Stimulated activated CD8-positive, alpha-beta memory T cell treated with anti-CD3 and anti-CD28 coated beads, Interleukin-4, amount 100 ng/mL, for 48 hours (primary cell): ENCODE measurements at places on chromosomes 6 and 20.

DNA sequence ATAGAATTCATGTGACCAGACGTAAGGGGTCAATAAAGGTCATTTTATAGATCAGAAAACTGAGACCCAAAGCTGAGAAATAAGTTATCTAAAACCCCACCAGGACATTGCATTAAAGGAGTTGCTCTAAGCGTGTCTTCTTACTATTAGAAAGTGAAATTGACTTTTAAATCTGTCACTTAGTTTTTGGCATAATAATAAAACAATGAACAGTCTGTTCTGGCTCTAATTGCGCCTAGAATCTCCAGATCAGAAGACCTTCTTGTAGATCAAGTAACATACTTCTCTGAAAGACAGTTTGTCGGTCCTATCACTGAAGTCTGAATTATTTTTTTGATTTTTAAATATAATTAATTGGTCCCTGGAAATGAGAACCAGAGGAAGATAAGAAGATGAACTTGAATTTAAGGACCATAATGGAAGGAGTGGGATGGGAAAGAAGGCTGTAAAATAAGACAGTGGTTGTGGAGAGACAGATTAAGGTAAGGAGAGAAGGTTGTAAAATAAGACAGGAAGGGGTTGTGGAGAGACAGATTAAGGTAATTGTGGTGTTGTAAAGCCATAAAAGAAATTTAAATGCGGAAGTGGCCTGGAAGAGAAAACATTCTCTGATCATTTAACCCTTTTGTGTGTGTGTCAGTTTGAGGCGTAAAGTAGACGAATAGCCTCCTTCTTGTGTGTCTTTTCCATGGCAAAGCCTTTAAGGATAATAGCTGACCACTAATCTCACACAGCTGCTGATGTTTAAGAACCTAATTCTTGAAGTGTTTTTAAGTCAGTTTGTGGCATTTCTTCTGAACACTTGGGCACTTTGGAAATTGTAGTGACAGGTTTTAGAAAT, 20.1 kb downstream of the TOP1 start:
- no peak for DNase-seq

DNA sequence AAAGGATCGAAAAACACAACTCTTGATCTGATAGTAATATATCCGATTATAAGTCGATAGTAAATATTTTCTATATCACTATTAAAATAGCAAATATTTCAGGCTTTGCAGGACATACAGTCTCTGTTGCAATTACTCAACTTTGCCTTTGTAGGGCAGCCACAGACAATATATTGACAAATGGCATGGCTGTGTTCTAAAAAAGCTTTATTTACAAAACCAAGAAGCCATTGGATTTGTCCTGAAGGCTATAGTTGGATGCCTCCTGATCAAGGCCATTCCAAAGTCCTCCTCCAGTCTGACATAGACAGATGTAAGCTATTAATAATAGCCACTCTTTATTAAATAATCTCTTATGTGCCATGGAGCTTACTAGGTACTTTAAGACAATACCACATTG, 5.9 kb downstream of the OCSTAMP start:
- no peak for DNase-seq

GRCh38 chr20:48336597-48336996, 491.2 kb downstream of the PREX1 start:
- DNase-seq: no peak

GRCh38 chr6:87950614-87951013, 97.0 kb upstream of the SPACA1 start:
- DNase-seq: no peak

GRCh38 chr20:43563429-43563828, 4.6 kb downstream of the SGK2 start:
- DNase-seq: no peak

DNA sequence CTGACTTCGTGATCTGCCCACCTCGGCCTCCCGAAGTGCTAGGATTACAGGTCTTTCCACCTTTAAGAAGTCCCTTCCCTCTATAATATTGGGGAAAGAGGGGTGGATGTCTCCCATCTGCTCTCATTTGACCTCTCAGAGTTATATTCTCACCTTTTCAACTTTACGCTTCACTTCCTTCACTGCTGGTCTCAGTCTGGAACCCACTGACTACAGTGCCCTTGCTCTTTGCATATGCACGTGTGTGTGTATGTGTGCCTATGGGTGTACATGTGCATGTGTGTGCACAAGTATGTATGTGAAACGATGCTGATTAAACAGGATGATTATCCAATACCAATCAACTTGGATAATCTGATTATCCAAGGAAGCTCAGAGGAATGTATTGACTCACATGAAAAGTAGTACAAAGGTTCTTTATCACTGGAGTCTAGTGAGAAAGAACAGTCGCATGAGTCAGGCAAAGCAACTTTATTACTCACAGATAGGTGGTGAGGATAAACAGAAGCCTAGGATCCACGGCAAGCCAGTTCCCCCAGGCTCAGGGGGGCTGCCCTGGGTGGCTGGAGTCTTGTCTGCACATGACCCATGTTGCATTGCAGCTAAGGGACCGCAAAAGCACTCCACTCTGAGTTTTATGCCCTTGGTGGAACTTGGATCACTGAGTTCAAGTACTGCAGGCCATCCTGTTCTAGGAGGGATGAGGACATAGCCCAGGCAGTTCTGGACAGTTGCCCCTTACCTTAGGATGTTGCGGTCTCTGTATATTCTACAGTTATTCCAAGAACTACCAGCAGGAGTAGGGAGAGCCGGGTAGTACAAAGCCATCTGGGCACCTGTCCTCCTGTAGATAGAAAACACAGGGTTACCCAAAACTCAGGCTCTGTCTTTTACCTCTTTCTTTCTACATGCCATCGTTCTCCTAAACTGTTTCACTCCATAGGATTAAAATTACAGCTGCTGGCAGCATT, 50.9 kb downstream of the SNRNP48 start:
- DNase-seq: no peak

DNA sequence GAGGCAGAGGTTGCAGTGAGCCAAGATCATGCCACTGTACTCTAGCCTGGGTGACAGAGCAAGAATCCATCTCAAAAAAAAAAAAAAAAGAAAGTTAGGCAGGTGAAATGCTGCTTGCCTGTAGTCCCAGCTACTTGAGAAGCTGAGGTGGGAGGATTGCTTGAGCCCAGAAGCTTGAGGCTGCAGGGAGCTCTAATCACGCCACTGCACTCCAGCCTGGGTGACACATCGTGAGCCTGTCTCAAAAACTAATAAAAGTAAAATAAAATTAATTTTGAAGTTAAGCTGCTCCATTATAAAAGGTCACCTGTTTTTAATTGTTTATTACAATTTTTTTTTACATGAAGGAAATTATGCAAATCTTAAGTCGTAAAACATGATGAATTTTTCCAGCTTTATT, 23.2 kb upstream of the SAMHD1 start:
- DNase-seq: no peak

DNA sequence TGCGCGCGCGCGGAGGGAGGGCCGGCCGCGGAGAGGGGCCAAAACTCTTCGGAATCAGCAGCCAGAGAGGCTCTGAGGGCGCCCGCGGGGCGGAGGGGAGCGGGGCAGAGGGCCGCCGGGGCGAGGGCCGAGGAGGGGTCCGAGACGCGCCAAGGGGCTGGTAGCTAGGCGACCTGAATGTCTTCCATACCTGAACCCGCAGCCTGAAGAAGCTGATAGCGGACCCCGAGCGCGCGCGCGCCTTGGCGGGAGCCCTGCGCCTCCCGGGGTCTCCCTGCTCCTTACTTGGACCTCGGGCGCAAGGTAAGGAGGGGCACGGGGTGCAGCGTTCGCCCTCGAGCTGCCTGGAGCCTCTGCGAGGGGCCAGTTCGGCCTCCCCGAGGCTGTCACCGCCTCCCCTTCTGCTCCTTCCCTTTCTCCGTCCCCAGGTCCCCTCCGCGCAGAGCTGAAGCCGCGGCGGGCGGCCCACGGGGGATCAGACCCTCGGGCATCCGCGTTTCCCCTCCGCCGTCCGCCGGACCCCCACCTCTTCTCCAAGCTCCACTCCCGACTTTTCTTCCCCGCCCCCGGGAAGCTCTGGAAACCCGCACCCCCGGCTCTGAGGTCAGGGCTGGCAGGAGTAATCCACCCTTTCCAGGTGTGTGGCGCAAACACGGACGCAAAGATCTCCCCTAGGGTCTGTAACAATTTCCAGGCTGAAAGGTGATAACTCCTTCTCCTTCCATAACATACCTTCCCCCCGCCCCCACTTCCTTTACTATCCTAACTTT, 13.1 kb upstream of the DEK start:
- DNase-seq: no peak

DNA sequence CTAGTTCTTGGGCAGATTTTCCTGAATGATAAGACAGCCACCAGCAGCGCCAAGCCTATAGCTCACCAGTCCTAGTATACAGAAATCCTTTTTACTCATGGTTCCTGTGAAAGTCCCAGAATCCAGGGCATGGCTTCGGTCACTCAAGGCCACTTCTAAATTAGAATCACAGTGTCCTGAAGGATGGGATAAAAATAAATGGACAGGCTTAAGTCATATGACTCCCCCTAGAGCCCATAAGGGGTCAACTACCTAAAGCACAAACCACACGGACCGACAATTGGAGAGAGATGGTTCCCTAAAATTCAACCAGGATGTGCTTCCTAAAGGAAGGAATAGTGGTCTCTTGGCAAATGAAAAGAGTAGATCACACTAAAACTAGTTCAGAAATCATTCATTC, 404.1 kb upstream of the PLCB4 start:
- DNase-seq: no peak

GRCh38 chr20:57388953-57389694, 2.1 kb upstream of the RBM38 start:
- DNase-seq: peak; percentile 72

GRCh38 chr6:168071620-168072019, 7.4 kb downstream of the FRMD1 start:
- no peak for DNase-seq

GRCh38 chr20:21214431-21214830, 88.5 kb downstream of the KIZ start:
- no peak for DNase-seq

- DNase-seq: no peak
Observed at GRCh38 chr20:19858466-19859371, 100.7 kb downstream of the RIN2 start.

GRCh38 chr6:37517411-37517812, 17.7 kb upstream of the CCDC167 start:
- DNase-seq: peak; percentile 78

- no peak for DNase-seq
Observed at GRCh38 chr6:155646443-155646842, 190.8 kb upstream of the NOX3 start.

DNA sequence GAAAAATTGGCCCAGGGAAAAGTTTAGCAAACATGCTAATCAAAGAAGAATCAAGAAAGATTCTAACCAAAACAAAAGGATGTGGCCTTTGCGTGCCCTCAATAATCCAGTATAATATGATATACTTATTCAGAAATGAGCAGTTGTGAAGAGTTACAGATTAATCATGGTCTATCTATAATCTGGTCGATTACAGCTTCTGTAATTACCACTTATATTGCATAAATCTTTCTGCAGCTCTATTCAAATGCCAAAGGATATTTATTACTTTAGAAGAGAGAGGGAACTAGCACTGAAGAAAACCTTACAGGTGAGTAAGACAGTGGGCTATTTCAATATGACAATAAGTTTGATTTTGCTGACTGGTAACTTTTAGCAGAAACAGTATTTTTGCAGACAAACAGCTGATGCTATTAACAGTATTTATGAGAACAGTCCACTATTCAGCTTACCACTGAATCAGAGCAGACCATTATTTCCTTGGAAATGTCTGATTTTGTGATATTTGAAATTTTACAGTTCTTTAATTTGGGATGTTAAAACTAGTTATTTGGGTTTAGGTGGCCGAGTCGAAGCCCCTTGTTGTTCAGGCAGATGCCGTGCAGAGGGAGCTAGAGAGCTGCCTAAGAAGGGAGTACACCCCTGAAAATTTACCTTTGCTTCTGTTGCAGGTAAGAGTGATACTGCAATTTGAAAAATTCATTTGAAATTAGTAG, 92.2 kb downstream of the CEP57L1 start:
- peak; percentile 76 for DNase-seq

- DNase-seq: peak; percentile 77
Observed at GRCh38 chr6:44002593-44003344, 124.5 kb downstream of the MRPL14 start.

GRCh38 chr6:69090132-69090531, 455.1 kb downstream of the ADGRB3 start:
- no peak for DNase-seq

- peak; percentile 44 for DNase-seq
Observed at GRCh38 chr6:28537509-28538140, 11.9 kb downstream of the GPX5 start.

DNA sequence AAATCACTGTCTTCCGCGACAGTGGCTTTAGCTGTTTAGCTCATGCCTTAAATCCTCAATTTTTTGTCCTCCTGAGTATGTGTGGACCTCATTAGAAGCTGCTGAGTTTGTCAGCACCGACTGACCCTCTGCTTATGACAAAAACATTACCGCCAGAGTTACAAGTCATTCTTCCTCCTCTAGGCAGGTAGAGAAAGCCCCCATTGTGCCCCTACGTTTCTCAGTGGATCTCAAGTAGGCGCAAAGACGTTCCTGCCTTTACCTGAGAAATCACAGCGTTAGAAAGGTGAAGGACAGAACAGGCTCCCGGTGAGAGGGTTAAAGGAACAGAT, 227.3 kb upstream of the PDE10A start:
- DNase-seq: no peak

DNA sequence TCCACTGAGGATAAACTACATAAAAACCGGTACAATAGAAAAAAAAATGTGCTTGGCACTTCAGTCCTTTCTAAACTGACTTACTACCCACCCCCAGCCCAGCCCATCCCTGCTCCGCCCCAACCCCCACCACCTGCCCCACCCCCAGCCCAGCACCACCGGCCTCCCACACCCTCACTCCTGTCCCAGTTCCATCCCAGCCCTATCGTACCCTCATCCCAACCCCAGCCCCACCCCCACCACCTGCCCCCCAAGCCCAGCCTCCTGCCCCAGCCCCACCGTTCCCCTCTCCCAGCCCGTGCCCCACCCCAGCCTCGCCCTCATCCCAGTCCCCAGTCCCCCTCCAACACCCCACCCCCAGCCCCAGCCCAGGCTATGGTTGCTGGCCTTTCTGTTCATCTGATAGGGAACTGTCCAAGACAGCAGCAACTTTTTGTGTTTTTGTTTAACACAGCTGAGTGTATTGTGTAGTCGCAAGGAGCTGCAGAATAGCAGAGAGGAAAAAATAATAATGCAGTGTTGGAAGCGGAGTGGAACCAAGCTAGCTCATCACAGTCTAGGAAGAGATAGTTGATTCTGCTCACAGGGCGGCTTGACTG, 61.9 kb downstream of the SASH1 start:
- no peak for DNase-seq

DNA sequence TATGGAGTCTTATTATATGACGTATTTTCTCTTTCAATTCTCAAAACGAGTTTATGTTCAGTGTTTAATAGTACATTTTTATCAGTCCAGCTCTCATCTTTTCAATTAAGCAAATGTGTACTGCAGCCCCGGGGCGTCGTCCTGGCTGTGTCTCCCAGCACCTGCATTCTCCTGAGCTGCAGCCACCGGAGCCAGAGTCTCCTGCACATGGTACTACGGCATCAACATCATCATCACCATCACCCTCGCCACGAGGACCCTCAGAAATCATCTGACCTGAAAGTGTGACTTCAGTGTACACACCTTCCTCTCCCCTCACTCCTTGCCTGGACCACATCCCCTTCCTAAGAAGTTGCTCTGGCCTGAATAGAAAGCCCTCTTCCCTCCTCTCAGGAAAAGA, 267.7 kb upstream of the ARID1B start:
- DNase-seq: no peak
